ENCODE measurements at places on chromosomes 3 and 15.

GRCh38 chr3:126339466-126339865 lies 17.7 kb downstream of the KLF15 start:
- no peak for DNase-seq

DNA sequence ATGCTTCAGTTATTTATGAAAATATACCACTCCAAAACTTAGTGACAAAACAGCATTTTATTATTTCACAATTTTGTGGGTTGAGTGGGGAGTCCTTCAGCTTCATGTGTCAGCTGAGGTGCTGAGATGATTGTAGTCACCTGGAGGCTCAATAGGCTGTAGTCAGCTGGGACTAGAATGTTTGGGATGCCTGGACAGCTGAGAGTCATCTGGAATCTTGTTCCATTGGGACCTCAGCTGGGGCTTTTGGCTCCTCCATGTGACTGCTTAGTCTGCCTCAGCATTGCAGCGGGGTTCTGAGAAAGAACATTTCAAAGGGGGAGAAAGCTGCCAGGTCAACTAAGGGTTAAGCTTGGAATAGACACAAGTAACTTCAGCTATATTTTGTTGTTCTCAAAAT lies 13.4 kb downstream of the STT3B start:
- DNase-seq, result no peak

DNA sequence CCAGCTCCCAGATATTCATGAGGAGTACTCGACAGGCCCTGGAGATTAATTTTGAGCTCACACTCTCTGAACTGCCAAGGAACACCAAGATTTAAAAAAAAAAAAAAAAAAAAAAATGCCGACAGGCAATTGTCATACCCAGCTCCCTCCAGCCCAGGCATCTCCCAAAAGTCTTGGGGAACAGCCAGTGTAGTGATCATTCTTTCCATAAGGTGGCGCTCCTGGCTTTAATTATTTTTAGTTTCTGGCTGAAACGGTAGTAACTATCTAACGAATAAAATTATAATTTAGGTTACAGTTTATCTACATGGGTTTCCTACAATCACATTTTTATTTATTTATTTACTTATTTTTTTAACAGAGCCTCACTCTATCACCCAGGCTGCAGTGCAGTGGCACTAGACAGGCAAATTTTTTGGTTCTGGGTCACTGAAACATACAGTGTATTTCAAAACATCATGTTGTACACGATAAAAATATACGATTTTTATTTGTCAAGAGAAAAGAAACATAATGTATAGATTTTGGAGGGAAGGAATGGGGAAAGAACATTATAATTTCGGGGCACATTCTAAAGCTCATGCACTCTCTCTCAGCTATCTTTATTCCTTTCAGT lies 157.3 kb downstream of the ADAMTS9 start:
- no peak for DNase-seq

DNA sequence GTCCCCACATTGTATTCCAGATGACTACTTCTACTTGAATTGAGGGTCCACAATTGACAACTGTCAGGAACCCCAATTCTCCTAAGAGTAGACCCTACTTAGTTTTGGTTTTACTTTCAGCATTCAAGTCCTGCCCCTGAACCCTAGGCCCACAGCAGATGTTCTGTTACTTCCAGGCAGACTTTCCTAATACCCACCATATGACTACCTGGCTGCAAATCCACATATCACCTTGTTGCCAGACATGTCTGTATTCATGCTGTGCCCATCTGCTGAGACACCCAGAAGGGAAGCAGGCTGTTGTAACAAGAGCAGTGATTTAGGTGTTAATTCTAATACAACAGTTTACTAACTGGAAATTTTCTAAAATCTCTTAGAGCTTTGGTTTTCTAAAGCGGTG lies 235.1 kb upstream of the CCDC54 start:
- DNase-seq, result no peak

DNA sequence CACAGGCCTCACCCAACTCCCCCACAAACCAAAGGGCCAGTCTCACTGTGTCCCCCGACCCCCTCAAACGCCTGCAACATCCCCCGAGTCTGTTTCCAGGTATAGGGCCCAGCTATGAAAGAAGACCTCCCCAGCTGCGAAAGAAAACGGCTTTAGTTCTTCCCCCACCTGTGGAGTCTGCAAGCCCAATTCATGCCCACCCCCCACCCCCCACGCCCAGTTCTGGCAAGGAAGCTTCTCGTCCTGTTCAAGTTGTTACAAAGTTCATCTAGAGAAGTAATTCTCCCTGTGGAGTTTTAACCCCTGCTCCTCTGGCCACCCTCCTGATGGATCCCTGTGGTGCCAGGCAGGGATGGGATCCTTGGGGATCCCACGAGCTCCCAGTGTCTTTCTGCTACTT lies 54.4 kb downstream of the CCDC66 start:
- DNase-seq, result no peak

DNA sequence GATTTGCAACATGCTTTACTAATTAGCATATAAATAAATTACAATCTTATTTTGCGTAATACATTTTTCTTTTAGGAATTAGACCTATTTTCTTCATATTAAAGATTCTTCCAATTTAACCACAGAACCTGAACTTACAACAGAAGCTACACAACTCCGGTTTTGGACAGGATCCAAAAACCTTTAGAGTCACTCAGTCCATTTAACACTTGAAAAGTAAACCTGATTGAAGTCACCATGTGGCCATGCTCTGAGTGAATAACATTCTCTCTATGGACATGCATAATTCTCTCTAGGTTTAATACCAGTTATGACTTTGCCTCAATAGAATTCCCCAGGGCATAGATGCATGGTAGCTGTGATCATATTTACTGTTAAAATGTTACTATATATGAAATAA lies 751.0 kb downstream of the VGLL3 start:
- no peak for DNase-seq

DNA sequence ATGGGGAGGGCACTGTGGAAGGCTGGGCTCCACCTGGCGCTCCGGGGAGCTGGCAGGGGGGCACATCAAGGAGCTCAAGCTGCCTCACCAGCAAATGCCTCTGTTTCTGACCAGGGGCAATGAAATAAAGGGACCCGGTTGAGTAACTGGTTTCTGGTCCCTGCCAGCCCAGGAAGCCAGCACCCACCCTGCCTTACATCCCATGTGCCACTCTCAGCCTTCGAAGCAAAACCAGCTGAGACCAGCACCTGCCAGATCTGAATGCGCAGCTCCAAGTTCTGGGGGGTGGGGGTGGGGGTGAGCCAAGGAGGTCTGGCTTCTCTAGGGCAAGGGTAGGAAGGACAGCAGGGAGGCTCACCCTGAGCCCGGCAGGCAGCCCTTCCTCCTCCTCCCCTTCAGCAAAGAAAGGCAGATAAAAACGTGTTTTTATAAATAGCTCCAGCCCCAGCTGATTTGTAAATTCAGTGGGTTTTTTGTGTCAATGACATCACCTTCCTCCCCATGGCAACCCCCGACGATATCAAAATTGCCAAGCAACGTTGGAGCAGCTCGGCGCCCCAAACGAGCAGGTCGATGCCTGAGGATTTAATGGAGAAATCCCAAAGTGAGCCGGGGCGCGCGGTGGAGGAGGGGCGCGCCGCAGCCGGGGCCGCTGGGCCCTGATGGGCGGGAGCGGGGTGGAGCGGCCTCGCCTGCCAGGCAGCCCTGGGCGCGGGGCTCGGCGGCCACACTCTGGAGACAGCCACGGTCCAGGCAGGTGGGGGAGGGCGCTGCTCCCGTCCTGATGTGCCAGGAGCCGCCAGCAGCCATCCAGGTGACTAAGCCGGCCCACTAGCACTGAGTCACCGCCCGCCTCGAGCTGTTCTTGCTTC lies at the start of gene PAK6:
TSS of gene PAK6 (plus strand) at position 532 of the 872 bp plus-strand sequence. CDS start 25,723 bp downstream, outside the sequence.
- no peak for DNase-seq

- peak; percentile 58 for DNase-seq
These were observed 54.4 kb downstream of the FEZF2 start for GRCh38 chr3:62318752-62319569.

GRCh38 chr3:3170998-3171397 lies 8.5 kb downstream of the CRBN start:
- no peak for DNase-seq

DNA sequence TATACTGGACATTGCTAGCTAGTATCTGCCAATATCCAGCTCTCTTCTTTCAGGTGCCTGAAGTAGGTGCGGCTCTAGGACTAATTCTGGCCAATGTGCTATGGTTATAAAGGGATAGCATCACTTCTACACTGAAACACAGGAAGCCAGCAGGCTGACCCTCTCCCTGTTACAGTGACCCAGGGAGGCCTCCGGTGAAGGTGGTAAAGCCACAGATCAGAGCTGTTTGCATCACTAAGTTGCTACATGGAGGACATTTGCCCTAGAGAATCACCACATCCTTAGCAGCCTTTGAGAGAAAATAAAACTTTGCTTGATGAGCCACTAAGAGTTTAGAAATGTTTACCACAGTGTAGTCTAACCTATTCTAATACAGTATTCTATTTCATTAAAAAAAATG lies 161.4 kb downstream of the CHST2 start:
- no peak for DNase-seq

GRCh38 chr15:83810110-83810509 lies 156.2 kb downstream of the ADAMTSL3 start:
- DNase-seq, result no peak

GRCh38 chr3:12807066-12807465 lies 10.6 kb downstream of the CAND2 start:
- no peak for DNase-seq

GRCh38 chr3:35789042-35789831 lies 149.9 kb downstream of the ARPP21 start:
- no peak for DNase-seq

- peak; percentile 32 for DNase-seq
These were observed 489 bp downstream of the GMPPB start for GRCh38 chr3:49723296-49723627.

DNA sequence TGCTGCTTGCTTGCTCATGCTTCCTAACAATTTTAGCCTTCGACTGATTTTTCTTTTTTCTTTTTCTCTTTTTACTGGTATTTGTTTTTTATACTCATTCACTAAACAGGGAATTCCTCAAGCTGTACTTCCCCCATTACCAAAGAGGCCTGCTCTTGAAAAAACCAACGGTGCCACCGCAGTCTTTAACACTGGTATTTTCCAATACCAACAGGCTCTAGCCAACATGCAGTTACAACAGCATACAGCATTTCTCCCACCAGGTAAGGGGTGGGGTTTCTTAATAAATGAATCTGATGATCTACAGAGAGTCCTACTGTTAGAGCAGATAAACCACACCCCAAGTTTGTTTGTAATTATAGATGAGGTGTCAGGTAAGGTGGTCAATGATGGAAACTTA lies 178.8 kb downstream of the MBNL1 start:
- no peak for DNase-seq

- no peak for DNase-seq
These were observed 10.6 kb upstream of the SLC6A1 start for GRCh38 chr3:10981961-10982360.

DNA sequence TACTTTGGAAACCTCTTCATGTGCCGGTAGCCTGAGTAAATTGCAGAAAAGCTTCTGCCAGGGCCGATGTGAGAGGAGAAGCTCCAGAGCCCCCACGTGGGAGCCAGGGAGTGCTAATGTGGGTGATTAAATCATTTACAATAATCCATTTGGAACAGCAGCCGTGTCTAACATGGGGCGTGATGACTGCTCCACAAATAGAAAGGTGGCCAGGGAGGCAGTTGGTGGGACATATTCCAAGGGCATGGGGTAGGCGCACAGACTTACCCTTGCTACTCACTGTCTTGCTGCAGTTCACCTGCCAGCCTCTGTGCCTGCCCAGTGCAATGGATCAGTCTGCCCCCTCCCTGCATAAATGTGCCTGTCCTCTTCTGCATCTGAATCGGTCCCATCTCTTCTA lies 39.3 kb upstream of the INSYN1 start:
- DNase-seq, result no peak

DNA sequence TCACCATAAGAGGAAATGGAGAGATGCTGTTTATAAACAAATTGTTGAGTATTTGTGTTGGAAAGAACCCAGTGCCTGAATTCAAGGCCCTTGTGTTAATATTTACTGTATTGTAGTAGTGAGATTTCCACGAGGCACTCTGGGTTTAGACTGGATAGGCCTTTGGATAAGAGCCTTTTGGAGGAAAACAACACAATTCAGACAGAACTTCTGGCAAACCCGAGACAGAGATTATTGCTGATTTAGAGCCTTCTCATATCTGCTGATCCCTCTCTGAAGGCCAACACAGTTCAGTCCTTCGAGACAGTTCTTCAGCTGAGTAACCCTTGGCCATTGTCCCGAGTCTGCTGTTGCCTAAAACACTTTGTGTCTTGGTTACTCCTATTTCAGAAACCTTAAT lies 55.7 kb downstream of the LMCD1 start:
- no peak for DNase-seq

- no peak for DNase-seq
These were observed 221.4 kb downstream of the FAM43A start for GRCh38 chr3:194906970-194907629.

GRCh38 chr3:154956815-154957214 lies 123.3 kb upstream of the MME start:
- no peak for DNase-seq

DNA sequence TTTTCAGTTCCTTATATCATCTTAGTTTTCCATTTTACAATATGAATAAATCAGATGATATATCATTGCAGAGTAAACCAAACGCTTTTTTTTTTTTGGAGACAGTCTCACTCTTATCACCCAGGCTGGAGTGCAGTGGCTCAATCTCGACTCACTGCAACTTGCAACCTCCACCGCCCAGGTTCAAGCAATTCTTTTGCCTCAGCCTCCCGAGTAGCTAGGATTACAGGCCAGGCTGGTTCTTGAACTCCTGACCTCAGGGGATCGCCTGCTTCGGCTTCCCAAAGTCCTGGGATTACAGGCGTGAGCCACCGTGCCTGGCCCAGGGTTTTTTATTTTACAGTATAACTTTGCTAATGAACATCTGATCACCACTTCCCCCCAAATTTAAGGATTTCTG lies 5.9 kb upstream of the EBLN2 start:
- DNase-seq, result no peak

- DNase-seq, result no peak
These were observed 65.8 kb upstream of the GSK3B start for GRCh38 chr3:120160050-120160449.

GRCh38 chr3:170154084-170154483 lies 27.4 kb downstream of the PHC3 start:
- DNase-seq, result no peak

DNA sequence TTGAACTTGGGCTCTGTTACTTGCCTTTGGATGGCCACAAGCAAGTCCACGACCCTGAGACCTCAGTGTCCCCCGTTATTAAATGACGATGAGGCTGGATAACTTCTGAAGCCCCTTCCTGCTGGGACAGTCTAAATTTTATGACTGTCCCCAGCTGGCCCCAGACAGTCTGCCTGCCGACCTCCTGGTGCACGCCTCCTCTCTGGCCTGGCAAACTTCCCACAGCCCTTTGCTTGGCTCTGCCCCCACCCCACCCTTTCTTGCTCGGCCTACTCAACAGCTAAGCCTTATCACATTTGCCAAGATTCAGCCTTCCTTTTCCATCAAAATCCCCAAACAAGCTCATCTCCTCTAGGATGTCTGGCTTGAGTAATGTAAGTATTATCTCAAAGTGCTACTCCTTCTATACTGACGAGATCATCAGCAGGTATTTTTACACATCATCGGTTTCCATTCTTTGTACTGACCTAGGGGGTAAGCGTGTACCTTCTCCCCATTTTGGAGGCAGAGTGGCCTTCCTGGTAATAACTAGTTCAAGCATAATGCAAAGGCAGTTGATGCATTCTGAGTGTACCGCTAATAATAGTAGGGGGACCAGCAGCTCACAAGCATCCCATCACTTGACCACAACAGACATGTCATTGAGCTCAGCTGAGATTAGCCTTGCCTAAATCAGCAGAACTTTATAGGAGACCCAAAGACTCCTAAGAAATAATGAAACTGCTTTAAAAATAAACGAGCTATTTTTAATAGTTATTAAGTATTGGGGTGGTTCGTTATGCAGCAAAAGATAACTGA lies 120.8 kb upstream of the HACD2 start:
- no peak for DNase-seq

- no peak for DNase-seq
These were observed 454.2 kb downstream of the GABRB3 start for GRCh38 chr15:26318689-26319088.

All from stimulated activated CD8-positive, alpha-beta memory T cell treated with anti-CD3 and anti-CD28 coated beads, Interleukin-15, amount 100 ng/mL, for 24 hours (primary cell).